Stimulated activated CD4-positive, alpha-beta T cell treated with anti-CD3 and anti-CD28 coated beads, Interleukin-4, amount 100 ng/mL, for 1 hour (primary cell): ENCODE measurements at places on chromosomes 13 and 19.
A peak's percentile ranks its signal among the peaks of the same experiment; 100 is the strongest.

DNA sequence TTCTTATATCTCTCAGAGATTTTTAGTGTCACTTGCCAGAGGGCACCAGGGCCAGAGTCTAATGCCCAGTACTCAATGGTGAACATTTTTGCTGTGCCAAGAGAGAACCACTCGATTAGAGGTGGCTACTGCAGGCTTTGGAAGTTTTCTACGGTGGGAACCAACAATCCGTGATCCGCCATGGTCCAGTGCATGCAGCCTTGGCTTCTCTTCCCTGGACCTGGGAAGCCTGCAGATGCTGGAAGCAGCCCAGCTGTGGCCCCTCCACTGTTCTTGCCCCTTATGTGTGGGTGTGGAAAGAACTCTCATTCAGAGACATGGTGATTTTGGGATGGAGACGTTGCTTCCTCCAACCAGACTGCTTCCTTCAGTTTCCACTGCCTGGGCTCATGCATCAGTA is 224.2 kb downstream of the TSHZ3 start:
- DNase-seq = no peak

DNA sequence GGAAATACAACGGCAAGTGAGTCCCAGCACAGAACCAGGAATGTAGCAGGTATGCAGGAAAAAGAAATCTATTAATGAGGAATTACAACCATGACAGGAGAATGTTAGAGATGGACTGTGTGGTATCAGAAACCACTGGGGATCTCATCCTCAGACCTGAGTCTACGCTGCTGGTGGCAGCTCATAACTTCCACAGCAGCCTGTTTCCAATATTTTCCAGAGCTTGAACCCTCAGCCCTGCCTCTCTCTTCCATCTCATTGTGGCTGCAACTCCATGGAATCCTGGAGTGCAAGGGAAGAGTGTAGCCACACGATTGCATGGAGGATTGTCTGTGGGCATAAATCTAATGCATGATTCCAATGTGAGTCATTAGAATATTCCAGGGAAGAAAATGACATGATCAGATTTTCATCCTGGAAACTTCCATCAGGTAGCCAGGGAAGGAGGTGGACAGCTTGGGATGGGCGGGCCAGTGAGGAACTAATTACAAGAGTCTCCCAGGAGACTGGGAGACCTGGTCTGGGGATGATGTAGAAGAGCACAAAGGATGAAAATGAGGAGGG is 14.9 kb downstream of the PLA2G4C start:
- DNase-seq = no peak

DNA sequence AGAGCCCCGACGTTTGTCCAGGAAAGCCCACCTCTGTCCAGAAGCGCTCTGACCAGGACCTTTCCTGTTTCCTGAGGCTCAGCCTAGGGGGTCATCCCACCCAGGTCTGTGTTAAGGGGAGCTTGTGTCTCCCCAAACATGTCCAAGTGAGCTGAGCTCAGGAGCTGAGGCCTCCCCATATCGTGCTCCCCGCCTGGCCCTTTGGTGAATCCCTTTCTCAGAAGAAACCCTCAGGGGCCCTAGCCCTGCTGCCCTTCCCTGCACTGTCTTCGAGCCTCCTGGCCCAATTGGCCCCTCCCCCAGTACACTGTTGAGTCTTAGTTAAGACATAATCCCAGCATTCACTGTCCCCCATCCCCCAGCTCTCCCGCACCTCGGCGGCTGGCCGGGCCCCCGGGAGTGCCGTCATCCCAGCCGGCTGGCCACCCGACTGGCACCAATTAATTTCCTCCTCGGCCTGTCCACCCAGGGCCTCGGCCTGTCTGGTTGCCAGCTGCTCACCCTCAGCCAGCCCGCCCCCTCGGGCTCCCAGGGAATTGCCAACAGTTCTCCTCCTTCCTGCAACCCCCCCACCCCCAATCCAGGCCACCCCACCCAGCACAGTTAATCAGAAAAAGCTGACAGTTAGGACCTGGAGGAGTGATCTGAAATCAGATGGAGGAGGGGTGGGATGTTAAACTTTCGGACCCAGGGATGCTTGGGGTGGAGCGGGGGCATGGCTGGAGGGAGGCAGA is 13.6 kb downstream of the IER2 start:
- DNase-seq = peak; percentile 42

- no peak for DNase-seq
Observed at GRCh38 chr13:113741191-113741668, 17.8 kb upstream of the TMEM255B start.

DNA sequence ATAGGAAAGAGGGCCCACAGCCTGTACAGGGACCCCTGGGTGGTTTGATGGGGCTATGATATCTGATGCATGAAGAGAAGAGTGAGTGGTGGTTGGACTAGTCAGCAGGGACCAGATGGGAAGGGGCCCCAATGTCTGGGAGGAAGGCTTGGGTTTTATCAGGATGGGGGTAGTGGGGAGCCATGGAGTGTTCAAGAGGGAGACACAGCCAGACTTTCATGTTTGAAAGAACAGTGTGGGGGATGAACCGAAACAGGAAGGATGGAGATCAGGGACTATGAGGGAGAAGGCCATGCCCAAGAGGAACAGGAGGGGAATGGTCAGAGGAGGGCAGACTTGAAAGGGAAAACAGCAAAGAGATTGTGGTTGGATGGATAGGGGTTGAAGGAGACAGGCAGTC is 63.1 kb downstream of the UNC13A start:
- DNase-seq = no peak

DNA sequence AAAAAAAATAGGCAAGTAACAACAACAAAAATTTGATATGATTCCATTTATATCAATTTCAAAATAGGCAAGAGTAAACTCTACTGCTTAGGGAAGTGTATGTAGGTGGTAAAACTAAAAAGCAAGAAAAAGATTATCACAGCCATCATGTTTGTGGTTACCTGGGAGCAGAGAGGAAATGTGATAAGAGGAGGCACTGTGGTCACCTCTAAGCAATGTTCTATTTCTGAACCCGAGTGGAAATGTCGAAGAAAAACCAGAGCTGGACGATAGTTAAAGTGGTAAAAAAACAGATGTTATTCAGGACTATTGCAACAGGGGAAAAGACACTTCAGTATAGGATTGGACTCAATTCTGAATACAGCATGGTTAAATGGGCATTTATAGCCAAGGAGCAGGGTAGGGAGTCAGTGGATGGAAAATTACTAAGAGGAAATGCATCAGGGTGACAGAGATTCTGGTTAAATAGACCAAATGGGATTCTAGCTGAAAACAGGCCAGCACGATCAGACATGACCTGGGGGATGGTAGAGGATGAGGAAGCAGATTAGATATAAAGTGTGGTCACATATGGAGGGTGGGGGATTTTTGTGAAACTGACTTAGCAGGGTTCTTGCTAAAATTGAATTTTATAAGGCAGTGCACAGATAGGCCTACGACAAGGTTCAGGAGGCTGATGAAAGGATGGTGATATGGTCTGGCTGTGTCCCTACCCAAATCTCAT is 6.0 kb upstream of the TEX30 start:
- no peak for DNase-seq

GRCh38 chr19:48991873-48992580 is 1.1 kb downstream of the GYS1 start:
- no peak for DNase-seq

- no peak for DNase-seq
Observed at GRCh38 chr19:27780367-27781075, 1432.4 kb downstream of the UQCRFS1 start.

DNA sequence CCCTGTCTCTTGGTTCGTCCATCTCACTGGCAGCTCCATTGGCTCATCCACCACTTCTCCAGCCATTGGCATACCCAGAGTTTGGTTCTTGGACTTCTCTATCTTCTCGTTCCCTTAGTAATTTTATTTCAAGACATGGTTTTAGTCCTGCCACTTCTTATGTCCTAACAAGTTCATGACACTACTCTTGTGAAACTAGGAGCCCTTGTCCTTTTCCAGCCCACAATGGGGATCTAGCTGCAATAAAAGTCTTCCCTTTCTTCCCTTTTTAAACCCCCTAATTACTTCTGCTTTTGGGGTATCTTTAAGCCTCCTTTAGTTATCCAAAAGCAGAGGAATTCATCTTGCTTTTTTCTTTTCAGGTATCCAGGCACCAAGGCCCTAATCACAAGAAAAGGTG is 2.9 kb upstream of the RCBTB2 start:
- no peak for DNase-seq
